Foreskin keratinocyte (primary cell): ENCODE measurements at places on chromosomes 3 and 15.

DNA sequence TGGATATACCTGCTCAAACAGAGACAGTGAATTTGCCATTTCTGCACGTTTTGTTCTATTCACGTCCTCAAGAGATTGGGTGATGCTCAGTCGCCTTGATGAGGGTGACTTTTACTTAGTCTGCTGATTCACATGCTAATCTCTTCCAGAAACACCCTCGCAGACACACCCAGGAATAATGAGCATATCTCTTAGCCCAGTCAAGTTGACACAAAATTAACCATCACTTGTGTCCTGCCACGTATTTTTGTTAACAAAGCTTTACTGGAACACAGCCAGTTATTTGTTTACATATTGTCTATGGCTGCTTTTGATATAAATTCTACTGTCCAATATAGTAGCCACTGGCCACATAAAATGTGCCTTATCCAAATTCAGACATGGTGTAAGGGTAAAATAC lies 218.3 kb downstream of the FHIT start:
- no peak for DNase-seq

DNA sequence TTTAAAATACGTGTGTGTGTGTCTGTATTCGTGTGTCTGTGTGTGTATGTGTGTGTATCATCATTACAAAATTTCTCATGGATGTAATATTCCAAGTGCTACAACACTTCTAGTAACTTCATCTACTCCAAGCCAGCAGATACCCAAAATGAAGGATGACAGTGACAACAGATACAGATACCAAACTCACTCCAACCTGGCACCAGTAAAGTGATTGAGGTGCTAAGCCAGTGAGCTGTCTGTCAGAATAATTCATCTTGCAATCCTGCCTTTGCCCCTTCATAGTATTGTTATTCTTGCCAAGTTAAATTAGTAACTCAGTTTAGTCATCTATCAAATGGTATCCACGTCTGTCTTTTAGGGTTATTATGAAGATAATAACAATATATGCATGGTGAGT lies 58.1 kb downstream of the PLOD2 start:
- DNase-seq: no peak

- DNase-seq: no peak
These were observed 12.0 kb downstream of the C3orf22 start for GRCh38 chr3:126546549-126547239.

- DNase-seq: no peak
These were observed 530 bp upstream of the PCOLCE2 start for GRCh38 chr3:142889212-142890014.

DNA sequence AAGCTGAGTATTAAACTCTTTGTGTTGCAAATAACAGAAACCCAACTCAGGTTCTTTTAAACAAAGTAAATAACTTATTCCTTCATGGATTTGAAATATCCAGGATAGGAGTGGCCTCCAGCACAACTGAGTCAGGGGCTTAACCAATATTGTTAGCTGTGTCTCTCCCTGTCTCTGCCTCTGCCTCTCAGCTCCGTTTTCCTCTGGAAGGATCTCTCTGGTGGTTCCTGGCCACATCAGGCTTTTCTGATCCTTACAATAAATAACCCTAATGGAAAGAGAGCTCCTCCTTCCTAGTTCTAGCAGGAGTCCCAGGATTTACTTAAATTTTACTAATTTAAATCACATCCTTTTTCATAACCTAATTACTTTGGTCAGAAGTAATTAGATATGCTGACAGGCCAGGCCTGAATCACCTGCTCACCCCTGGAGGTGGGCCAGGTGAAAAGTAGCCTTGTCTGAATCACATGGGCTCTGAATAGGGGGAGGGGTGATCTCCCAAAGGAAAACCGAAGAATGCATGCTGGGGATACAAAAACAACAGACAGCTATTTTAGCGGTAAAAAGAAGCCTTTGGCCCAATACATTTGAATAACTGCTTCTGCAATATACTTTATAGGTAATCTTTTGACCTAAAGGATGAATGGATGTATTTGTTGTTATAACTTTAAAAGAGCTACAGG lies 75.4 kb downstream of the REC114 start:
- DNase-seq: no peak
